ENCODE measurements at places on chromosomes 3 and 15.

DNA sequence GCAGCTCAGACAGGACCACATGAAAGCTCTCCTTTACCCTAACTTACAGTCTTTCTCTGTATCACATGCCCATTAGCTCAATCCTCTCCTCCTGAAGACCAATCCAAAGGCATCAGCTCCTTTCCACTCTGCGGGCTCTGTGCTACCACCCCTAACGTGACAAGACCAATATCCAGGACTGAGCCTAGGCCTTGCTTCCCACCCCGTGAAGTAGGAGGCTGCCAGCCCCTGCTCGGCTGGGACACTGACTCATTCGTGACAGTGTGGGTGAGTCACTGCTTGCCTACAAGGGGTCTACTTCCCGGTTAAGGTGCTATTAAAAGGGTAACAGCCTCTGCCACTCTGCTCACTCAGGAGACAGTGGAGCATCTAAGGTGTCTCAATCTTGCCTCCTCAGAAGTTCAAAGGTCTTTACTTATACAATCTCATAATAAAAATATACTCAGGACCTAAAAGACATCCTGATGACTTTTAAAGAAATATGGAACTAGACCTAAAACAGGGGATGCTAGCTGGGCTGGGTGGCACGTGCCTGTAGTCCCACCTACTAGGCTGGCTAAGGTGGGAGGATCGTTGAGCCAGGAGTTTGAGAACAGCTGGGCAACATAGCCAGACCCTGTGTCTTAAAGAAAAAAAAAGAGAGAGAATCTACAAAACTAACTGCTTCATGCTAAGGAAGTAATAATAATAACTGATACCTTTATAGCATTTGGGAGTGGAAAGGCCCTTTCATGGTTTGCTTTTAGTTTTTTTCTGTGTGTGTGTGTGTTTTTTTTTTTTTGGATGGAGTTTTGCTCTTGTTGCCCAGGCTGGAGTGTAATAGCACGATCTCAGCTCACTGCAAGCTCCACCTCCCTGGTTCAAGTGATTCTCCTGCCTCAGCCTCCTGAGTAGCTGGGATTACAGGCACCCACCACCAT is 55.0 kb downstream of the TMEM44 start:
- peak; percentile 10 for DNase-seq

DNA sequence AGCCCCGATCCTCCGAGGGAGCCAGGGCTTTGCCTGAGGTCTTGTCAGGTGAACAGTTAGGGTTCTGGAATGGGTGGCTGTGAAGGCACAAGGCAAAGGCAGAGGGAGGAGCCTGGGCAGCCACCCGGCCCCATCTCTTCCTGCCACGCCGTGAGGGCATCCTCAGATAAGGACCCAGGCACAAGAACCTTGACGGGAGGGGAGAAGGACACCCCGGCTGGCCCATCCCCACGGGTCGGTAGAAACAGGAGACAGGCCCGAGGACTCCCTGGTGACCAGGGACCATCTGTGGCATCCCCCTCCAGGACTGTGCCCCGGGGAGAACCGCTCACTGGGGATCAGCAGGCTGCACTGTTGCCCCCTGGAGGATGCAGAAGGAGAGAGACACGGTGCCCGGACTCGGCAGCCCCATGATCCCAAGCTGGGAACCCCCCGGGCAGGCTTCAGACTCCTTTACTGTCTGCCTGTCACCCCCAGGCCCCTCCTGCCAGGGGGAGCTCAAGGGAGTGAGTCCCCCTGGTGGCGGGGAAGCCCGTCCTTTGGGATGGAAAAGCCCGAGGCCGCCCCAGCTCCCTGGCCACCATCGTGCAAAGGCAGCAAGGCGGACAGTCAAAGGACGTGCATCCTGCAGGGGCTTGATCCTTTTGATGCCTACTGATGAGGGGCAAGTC is 12.3 kb upstream of the PCSK6 start:
- no peak for DNase-seq

DNA sequence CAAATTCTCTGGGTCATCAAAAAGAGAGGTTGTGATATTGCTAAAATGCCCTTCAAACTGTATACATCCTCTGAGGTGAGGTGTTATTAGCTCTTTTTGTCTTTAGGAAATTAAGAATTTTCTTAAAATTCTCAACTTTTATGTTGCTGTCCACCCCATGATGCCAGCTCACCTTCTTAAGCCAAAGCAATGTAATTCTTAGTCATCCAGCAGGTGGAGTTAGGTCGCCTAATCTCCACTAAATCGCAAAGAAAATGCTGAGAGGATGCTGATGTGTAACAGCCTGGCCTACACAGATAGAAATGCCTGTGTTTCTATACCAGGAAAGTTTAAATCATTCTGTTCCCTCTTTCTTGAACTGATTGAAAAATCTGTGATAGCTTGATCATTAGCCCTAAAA is 770.2 kb upstream of the ALCAM start:
- DNase-seq = no peak

GRCh38 chr15:97576929-97577645 is 383.4 kb upstream of the ARRDC4 start:
- DNase-seq = no peak

- no peak for DNase-seq
These were observed 45.9 kb downstream of the SUMF1 start for GRCh38 chr3:4421121-4421520.

DNA sequence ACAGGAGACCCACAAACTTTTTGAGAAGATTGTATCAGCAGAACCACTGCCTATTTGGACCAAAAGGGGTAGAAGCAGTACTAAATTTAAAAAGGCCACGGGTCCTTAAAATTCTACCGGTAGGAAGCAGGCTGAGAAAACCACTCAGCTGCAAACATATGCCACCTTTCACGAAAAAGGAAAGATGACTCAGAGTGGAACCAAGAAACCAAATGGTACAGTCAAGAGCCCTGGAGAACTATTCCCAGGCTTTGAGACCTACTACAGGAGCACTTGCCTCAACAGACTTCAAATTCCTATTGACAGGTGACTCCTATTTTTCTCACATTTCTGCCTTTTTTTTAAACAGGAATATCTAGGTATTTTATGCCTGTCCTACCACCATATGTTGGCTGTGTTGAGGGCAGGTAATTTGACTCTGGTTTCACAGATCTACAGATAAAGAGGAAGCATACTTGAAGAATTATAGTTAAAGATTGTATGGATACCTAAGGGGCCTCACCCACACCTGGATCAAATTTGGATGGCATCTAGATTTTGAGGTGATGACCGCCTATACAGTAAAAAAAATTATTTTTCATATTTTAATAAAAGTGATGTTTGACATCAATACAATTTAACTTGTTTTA is 10.1 kb downstream of the GOLIM4 start:
- no peak for DNase-seq

GRCh38 chr15:68491415-68492106 is 59.6 kb upstream of the ITGA11 start:
- no peak for DNase-seq

GRCh38 chr15:62325597-62325996 is 160.5 kb upstream of the C2CD4B start:
- no peak for DNase-seq

- no peak for DNase-seq
These were observed 7.7 kb upstream of the C15orf39 start for GRCh38 chr15:75193976-75194375.

DNA sequence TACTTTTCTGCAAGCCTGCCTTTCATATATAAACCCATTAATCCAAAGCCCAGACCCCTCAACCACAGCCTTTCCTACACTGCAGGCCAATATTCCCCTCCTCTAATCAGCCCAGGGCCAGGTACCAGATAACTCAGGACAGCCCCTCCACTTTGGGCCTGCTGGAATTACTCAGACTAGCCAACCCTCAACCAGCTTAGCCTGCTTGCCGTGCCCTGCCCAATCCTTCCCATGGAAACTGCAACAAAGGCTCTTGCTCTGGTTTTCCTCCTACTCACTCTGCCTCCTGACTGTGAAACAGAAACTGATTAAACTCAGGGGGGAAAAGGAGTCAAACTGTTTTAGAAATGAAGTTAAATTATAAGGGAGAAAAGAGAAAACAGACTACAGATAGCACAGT is 248.1 kb downstream of the KLF13 start:
- DNase-seq = no peak

DNA sequence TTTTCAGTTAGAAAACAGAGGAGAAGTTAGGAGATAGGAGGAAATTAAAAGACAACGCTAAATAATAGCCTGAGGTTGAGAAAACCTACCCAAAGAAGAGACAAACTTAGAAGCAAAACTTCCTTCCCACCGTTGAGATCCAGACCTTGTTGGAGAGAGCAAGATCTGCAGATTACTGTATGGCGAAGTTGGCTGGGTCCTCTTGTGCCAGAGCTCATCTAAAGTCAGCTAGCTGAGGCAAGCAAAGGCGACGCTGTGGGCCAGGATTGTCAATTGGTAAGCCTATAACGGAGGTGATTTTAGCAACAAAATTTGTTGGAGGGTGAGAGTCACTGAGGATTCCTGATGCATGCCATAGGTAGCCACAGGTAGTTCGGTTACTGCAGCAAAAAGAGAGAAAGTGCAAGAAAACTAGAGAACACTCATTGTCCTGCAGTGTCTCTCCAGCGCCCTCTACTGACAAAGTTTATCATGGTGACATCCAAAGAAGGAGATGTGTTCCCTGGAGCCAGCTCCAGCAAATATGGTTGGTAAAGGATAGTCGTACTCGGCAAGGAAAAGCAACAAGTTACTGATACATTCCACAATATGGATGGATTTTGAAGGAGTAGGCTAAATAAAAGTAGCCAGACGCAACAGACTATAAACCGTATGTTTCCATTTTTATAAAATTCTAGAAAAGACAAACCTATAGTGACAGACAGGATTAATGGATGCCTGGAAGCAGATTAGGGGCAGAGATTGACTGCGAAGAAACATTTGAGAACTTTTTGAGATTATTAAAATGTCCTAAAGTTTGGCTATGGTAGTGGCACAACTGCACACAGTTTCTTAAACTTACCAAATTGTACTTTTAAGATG is 9.8 kb upstream of the OR5K4 start:
- no peak for DNase-seq

DNA sequence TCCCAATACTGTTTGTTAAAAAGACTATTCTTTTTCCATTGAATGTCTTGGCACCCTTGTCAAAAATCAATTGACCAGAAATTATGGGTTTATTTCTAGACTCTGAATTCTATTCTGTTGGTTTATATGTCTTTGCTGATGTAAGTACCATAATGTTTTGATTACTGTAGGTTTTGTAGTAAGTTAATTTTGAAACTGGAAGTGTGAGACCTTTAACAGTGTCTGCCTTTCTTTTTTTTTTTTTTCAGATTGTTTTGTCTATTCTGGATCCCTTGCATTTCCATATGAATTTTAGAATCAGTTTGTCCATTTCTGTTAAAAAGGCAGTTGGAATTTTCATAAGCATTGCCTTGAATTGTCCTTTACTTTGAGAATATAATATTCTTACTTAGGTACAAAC is 13.6 kb downstream of the ATP2C1 start:
- DNase-seq = no peak

DNA sequence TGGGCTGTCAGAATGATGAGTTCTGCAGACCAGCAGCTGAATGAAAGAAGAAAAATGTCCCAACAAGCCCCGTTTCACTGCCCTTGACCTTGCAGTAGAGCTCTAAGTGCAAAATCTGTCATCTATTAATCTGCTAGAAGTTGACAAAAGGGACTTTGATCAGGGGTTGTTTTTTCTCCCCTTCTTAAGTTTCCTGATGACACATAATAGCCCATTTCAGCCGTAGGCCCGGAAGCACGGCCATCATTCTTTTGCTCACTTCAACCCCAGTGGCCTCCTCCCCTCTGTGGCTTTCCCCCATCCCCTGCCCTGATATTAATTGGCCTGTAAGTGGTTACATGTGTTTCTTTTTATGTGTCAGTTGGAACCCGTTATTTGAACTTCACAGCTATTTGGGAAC is 298.9 kb downstream of the RPLP1 start:
- DNase-seq = no peak

GRCh38 chr3:119608405-119609000 is 10.8 kb downstream of the PLA1A start:
- no peak for DNase-seq

- DNase-seq = no peak
These were observed 18.6 kb downstream of the NEK4 start for GRCh38 chr3:52752045-52752660.

GRCh38 chr15:53979051-53979788 is 979 bp downstream of the UNC13C start:
- no peak for DNase-seq

- no peak for DNase-seq
These were observed 45.5 kb upstream of the SLC6A11 start for GRCh38 chr3:10770547-10770946.

GRCh38 chr3:48428572-48429316 is 1.1 kb downstream of the PLXNB1 start:
- no peak for DNase-seq

GRCh38 chr3:43874731-43875130 is 184.0 kb downstream of the ABHD5 start:
- DNase-seq = no peak

DNA sequence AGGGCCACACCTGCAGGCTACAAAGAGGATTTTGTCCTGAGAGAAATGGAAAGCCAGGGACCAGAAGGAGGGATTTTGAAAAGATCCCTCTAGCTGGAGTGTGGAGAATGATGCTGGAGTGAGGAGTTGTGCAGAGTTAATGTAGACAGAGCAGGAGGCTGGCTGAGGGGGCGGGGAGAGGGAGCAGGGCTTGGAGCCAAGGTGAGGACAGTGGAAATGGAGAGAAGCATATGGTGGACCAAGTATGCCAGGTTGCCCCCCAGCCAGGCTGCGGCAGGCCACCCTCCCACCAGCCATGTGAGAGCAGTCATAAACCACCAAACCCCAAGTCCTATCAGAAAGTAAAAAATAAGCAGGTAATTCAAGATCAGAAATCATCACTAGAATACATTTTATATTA is 14.7 kb downstream of the RARRES1 start:
- no peak for DNase-seq

DNA sequence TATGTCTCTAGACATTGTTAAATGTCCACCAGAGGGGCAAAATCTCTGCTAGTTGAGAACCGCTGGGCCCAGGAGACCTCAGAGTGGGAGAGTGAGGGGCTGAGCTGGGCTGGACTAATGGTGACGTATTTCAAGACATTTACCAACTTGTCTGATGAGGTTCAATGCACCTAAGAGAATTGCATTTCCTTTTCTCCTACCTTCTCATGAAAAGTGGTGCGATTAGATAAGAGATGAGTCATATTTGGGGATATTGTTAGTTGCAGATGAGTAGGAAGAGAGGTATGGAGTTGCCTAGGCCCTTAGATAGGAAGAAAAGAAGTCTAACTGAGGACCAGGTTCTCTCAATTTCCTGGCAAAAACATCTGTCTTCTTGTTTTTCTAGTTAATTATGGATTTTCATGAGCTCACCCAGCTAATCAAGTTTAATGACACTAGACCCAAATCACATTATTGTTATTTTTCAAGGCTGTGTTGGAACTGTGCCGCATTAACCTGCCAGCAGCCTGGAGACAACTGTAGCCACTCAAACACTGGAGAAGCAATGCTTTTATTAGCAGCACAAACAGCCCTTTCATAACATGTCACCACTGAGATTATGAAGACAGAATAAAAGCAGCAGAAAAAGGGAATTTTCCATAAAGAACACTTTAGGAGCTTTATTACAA is 144.2 kb downstream of the PDCD6IP start:
- no peak for DNase-seq

GRCh38 chr15:57680021-57680420 is 26.5 kb upstream of the POLR2M start:
- no peak for DNase-seq

GRCh38 chr3:87179642-87180041 is 47.5 kb upstream of the CHMP2B start:
- DNase-seq = no peak
